ENCODE measurements at places on chromosomes 6 and 20.

DNA sequence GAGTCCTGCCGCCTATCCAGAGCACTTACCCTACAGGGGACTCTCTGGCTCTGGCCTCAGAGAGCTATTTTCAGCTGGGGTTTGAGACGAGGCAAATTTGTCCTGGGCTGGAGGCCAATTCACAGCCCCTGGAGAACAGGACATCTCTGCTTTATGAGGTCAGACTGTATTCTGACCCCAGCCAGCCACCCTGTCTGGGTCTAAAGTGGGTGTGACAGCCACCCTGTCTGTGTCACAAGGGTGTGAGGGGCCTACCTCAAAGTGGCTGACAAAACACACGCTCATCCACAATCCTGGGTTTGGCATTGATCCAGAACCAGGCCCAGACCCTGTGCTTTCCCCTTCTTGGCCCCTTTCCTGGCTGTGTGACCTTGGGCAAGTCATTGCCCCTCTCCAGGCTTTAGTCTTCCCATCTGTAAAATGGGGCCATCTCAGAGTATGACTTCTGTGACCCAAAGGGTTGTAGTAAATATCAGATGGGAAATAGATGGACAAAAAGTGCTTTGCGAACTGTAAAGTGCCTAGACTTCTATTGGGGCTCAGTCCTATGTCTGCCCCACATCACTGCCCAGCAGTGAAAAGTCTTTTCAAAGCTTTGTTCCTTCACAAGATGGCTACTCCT, 44.1 kb upstream of the TGM2 start:
- no peak for DNase-seq

DNA sequence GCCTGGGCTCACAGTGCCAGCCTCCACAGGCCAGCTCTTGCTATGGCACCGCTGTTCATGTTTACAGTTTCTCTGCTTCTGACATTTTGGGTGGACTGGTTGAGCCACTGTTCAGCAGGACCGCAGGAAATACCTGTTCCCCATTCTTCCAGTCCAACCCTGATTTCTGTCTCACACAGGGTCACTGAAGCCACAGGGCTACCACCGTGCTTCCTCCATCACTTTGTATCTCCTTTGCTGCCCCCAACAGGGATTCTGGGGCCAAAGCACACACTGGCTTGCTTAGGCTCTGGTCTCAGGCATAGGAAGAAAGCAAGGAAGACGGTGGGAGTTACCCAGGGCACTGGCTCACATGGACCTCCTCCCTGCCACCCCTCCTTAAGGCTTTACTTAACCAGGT, 164.5 kb downstream of the UNC5CL start:
- DNase-seq = no peak

- DNase-seq = no peak
Observed at GRCh38 chr20:62266340-62266739, 28.0 kb downstream of the OSBPL2 start.

DNA sequence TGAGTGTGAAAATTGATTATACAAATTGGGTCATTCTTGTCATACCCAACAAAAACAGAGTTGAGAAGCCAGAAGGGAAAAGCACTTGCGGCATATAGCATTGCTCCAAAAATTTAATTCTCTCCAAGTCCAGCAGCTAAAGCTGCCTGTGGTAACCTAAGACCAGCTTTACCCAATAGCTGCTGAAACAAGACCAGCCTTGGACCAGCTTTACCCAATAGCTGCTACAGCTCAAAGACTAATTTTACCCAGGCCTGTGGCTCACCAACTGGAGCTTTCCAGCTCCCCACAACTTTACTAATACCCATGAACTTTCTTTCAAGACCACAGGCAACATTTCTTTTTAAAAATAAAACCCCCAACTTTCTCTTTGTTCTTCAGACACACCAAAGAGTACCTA, 32.8 kb upstream of the ZNF133 start:
- DNase-seq = no peak

GRCh38 chr20:45909817-45910669, 1.9 kb downstream of the PLTP start:
- no peak for DNase-seq

- DNase-seq = no peak
Observed at GRCh38 chr20:57708694-57709673, 831 bp downstream of the PMEPA1 start.

GRCh38 chr6:74434171-74434570, 738.2 kb downstream of the CD109 start:
- DNase-seq = peak; percentile 76

DNA sequence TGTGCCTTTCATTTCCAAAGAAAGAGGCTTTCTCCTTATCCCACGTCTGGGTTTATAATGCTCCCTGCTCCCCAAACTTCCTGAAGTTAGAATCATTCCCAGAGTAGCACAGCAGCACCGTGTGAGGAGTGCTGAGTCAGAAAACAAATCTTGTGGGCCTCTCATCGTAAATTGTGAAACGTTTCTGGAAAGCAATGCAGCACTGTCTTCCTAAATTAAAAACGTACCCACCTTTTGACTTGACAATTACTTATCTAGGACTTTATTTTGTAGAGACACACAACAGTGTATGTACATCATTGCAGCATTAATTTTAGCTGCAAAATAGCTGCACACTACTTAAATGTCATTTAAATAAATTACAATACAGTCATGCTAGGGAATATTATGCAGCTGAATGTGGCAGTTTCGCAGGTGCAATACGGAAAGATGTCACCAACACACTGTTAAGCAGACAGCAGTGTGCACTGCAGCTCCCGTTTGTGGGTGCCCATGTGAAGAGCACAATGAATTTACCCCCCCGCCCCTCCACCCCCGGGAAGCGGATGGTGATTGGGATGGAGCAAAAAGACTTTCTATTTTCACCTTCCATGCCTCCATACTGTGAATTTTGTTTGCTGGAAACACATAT, 30.8 kb downstream of the RRBP1 start:
- no peak for DNase-seq

- no peak for DNase-seq
Observed at GRCh38 chr6:157877573-157878438, 54.8 kb downstream of the SNX9 start.

- no peak for DNase-seq
Observed at GRCh38 chr6:11989386-11989785, 22.7 kb upstream of the HIVEP1 start.

GRCh38 chr20:1825507-1825906, 69.7 kb upstream of the SIRPA start:
- peak; percentile 52 for DNase-seq

DNA sequence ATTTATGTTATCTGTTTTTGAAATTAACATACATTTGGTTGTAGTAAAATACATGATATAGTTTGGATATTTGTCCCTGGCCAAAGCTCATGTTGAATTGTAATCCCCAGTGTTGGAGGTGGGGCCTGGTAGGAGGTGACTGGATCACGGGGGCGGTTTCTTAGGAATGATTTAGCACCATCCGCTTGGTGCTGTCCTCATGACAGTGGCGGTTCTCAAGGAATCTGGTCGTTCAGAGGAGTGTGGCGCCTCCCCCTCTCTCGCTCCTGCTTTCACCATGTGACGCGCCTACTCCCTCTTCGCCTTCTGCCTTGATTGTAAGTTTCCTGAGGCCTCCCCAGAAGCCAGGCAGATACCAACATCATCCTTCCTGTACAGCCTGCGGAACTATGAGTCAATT, 29.0 kb downstream of the CTCFL start:
- DNase-seq = no peak

DNA sequence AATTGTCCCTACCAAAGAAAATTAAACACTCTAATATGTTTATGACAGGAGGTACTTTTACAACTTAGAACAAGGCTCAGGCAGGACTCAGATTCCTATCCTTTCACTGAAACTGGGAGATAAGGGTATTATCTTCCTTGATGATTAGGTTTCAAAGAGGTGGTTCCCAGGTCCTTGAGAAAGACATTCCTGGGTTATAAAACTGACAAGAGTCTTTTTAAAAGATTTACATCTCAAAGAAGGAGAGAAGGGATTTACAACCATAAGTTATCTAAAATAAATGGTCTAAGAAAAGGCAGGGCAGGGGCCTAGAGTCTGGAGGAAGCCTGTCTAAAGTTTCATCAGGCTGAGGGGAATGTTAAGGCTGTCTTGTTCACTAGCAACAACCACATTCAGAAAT, 1492.5 kb downstream of the HACE1 start:
- no peak for DNase-seq

DNA sequence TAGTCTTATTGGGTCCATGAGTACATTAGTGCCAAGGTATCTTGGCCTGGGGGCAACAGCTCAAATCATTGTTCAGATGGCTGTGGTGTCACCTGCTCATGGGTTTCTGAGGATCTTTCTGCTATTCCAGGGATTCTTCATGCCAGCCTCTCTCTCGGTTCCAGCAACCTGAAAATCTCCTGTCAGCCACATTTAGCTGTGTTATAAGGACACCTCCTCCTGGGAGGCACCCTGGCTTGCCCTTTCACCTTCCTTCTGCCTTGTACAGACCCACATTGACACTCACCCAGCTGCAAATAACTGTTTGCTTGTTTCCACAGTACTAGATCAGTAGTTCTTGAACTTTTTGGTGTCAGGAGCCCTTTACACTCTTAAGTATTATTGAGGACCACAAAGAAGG, 159.9 kb downstream of the GRM4 start:
- DNase-seq = no peak

DNA sequence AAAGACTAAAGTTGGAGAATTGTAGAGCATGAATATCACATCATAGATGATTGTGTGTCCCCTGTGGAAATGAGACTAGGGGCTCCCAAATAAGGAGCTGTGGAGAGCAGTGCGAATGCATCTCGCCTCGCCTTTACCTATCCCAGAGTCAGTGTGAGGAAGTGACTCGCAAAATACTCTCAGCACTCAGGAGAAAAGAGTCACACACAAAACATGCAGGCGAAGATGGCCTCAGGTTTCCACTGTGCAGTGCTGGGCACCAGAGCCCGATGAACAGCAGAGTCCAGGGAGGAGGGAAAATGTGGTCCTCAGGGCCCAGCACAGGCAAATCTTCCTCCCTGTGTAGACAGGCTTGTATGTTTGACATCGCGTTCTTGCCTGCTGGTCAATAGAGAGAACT, 126.5 kb upstream of the AFDN start:
- no peak for DNase-seq

GRCh38 chr20:58310291-58310782, 822 bp downstream of the RAB22A start:
- DNase-seq = no peak

GRCh38 chr6:7426447-7427169, 37.0 kb downstream of the RIOK1 start:
- DNase-seq = no peak

DNA sequence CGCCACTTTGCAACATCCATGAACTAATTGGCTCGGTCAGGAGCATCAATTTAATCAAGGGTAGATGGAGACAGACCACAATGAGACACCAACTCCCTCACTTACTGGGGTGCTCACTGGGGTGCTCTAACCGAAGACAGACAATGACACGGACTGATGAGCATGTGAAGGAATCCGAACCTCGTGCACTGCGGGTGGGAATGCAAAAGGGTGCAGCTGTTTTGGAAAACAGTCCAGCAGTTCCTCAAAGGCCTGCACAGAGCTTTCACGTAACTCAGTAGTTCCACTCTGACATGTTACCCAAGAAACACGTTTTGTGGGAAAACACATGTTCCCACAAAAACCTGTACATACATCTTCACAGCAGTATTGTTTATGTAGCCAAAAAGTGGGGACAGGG, 26.8 kb downstream of the ANKRD60 start:
- DNase-seq = no peak

GRCh38 chr6:104682722-104683643, 176.7 kb downstream of the HACE1 start:
- DNase-seq = no peak

GRCh38 chr6:42302411-42302810, 84.8 kb upstream of the MRPS10 start:
- DNase-seq = peak; percentile 36

- DNase-seq = no peak
Observed at GRCh38 chr20:13401596-13401995, 180.5 kb downstream of the ISM1 start.

GRCh38 chr6:5634525-5634924, 372.2 kb downstream of the NRN1 start:
- no peak for DNase-seq

- DNase-seq = no peak
Observed at GRCh38 chr6:16978686-16979085, 123.2 kb upstream of the STMND1 start.

DNA sequence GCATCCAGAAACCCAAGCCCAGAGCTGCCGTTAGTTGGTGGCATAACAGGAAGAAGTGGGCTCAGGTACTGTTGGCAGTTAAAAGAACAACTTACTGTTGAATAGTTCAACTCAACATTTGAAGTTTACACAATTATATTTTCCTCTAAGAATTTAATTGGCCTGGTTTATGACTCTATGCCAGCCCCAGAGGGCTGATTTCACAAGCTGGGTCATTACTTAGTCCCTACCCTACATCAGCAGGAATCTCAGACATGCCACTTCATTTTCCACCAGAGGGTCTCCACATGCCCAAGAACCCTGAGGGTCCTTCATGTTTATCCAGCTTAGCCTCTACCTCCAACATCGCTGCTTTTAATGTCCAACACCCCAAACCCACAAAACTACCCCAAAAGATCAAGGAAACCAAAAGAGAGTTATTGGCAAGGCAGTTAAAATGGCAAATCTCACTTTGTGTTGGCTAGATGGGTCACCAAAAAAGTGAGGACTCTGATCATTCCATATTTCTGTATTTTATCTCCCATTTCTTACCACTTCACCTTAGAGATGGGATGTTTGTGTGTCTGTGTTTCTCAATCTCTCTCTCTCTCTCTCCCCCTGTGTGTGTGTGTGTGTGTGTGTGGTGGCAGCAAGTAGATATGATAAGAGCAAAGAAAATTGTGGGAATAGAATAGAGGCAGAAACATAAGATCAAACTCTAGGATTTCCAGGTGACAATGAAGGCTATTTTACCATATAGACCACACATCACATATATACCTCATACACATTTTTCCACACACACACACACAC, 112.5 kb upstream of the TBX18 start:
- no peak for DNase-seq

DNA sequence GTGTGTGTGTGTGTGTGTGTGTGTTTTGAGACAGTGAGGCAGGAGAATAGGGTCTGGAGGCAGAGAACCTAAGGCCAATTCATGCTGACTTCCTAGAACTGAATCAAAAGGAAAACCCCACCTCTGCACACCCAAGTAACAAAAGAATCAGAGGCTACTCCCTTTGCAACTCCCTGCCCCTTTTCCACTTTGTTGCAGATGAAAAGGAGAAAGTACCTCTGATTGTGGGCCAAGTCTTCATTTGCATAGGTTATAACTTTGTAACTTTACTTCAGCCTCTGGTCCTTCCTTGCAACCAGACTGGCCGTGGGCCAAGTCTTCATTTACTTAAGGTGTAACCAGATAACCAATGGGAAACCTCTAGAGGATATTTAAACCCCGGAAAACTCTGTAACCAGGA, 168.8 kb downstream of the EYA2 start:
- no peak for DNase-seq

DNA sequence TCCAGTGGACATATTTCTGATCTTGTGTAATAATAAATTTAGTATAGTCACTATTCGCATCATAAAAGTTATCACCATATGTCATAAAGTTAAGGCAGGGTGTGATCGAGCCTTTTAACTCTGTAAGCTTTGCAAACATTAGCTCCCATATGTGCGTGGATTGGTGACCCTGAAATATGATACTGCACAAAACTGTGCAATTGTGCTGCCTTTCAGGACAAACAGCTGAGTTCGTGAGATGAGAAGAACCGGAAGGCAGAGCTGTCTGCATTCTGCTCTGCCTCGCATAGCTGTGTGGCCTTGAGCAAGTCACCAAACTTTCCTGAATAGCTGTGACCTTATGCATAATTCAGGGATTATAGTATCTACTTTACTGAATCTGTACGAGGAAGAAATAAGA, 3.2 kb upstream of the PLEKHG1 start:
- DNase-seq = no peak

GRCh38 chr20:22901921-22902320, 133.2 kb upstream of the SSTR4 start:
- no peak for DNase-seq

All from muscle of back (tissue), 13 donors.